NCI-H1092 treated with DMSO at 0.1 percent for 48 hours (cell line): ENCODE measurements at places on chromosomes 16 and 17.

DNA sequence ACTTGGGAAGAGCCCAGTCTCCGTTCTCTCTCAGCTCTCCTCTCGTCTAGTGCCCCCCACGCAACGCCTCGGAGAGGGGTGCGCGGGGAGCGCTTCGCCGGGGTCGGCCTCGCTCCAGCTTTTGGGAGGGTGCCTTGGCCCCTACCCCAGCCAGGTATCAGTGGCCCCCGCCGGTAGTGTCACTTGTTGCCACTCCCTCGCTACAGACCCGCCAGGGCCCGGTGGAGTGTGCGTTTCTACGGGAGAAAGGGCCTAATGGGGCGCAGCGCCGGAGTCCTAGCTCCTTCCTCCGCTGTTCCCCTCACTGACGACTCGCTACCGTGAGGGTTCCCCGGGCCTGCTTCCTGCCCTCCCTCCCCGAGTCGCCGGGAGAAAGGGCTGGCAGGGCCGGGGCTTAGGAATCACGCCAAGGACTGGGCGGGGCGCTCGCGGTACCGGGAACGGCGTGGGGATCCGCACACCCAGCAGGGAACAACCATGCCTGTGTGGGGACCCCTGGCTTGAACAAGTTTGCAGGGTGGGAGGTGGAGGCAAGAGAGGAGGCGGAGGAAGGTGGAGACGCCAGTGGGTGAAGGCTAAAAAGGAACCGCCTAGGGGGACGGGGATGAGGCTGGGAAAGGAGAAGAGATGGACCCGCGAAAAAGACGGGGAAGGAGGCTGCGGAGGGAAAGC is 997 bp upstream of the CDH11 start:
- peak; percentile 28 for DNase-seq

DNA sequence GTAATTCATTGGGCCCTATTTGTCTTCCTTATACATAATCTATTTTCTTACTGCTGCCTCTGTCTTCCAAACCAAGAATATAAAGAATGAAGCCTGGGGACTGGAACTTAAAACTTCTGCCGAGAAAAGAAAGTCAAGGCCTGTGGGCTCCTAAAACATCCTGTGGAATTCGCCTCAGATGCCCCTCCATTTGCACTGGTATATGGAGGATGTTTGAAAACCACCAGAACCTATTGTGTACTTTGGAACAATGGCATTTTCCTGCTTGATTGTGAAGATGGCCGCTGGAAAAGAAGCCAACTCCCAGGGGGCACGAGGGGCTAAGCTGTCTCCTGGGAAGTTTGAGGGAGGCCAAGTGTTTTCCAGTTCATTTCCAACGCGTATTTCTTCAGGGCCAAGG is 122.4 kb downstream of the WWOX start:
- DNase-seq = no peak

- DNase-seq = no peak
These were observed 179.3 kb downstream of the SLC39A11 start for GRCh38 chr17:72913142-72913682.

- peak; percentile 75 for DNase-seq
These were observed at the start of gene NME2 for GRCh38 chr17:51166198-51166986. Gene NME2, plus strand, starts transcription at chr17:51166411. Its CDS starts 420 bp downstream, at chr17:51166831.

DNA sequence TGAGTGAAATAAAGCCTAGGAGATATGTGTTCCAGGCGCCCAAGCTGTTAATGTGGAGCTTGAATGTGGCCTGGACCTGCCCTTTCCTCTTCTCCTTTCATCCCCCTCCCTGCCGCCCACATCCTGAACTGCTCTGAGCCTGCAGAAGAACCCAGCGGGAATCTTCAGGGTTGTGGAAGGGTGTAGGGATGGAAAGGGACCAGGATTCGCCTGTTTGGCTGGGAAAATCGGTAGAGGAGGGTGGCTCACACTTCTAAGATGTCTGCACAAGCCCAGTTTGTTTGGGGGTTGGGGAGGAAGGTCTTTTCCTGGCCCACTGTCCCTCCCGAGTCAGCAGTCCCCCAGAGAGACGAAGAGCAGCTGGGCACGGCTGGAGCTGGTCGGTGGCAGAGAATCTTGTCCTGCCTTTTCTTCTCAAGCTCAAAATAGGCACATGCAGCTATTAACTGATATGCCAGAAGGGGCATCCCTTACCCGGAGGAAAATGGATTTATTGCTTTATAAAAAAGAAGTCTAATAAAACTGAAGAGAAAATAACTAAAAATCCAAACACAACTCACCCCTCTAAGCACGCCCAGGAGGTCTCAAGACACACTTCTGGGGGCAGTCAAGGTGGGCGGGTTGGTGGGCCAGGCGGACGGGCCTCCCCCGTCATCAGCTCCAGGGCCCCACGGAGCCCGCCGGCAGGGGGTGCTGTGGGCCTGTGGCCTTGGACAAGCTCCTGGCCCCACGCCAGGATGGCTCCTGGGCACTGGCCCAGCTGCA is 11.5 kb upstream of the PITPNA start:
- peak; percentile 58 for DNase-seq

- DNase-seq = peak; percentile 19
These were observed 19.5 kb upstream of the RBFOX1 start for GRCh38 chr16:7313170-7313569.

DNA sequence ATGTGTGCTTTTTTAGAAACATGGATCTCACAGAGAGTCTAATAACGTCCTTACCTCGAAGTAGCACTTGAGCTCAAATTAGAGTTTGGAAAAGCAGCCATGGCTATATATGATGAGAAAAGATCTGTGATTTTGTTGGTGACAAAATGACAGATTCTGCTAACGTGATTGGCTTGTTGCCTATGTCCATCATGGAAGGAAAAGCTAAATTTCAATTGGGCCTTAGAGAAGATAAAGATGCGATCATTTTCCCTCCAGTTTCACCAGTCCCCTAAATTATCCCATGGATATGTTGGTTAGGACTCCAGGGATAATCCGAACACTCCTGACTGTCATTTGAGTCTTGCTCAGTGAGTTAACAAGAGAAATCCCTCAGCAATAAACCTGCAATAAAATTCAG is 175.8 kb downstream of the C16orf95 start:
- DNase-seq = peak; percentile 46

- no peak for DNase-seq
These were observed 6.0 kb downstream of the CA4 start for GRCh38 chr17:60155815-60156214.

DNA sequence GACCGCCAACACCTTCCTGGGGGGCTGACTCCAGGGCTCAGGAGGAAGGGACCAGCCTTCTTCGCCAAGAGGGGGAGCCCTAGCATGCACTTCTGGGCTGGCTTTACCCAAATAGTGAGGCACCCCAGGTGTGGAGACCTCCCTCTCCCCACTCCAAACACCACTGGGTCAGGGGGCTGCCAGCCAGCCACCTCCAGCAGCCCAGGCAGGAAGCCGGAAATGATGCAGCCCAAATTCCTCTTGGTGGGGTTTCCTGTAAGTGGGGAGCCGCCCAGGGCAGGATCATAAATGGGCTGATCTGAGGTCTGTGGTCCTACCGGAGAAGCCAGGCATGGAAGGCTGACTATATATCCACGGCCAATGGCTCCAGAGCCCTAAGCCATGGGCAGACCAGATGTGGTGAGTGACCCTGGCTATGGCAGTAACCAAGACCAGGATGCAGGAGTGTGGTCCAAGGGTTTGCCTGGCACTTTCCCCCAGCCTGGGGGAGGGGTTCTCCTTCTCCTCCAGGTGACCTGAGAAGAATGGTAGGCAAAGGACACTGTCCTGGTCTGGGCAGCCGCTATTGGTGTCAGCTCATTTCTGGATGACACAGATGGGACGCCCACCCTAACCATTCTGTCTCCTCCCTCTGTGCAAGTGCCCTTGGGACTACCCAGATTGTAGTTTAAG is 4.2 kb downstream of the GIT1 start:
- DNase-seq = no peak

DNA sequence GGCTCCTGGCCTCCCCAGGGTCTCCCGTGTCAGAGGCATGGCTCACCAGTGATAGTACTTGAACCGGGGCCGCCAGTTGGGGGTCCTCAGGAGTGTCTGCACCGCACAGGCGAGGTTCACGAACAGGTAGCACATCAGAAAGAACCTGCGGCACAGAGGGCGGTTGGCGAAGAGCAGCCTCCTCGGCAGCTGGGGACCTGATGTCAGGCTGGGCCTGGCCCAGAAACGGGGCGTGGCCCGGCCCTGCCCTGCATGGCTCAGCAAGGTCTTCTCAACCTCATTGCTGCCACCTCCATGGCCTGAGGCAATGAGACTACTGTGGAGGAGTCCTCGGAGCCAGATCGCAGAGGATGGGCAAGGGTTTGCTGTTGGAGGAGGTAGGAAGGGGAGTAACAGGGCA is 4.1 kb upstream of the LCAT start:
- no peak for DNase-seq

DNA sequence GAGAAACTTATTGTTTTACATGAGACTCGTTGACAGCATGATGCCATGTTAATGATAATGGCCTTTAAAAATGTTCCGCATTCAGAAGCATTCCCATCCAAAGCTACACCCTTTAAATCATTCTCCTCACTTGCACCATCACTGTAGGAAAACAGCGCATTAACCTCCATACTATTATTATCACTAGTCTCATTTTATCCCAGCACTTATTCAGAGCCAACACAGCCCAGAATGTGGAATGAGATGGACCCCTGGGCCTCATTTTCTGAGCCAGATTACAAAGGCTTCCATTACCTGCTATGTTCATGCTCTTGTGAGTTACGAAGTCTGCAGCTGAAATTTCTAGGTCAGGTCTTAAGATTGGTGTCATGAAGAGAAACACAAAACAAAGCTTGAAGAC is 159.4 kb downstream of the HS3ST3A1 start:
- DNase-seq = no peak

- DNase-seq = no peak
These were observed 7.6 kb downstream of the HDAC5 start for GRCh38 chr17:44115585-44116415.

DNA sequence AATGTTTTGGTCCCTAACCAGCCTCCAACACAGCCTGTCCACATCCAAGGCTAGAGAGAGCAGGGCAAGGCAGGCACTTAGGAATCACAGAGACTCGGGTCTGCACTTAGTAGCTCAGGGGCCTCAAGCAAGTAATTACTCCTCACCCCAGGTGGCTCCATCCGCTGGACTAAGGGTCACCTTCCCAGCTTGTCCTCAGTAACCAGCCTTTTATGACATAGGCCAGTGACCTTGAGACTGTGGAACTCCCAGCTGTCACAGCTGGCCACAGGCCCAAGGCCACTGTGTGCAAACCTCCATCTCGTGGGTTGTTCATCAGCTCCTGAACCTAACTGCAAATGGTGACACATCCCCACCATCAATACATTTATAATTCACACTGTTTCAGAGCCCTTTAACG is 68.6 kb downstream of the CDYL2 start:
- no peak for DNase-seq

DNA sequence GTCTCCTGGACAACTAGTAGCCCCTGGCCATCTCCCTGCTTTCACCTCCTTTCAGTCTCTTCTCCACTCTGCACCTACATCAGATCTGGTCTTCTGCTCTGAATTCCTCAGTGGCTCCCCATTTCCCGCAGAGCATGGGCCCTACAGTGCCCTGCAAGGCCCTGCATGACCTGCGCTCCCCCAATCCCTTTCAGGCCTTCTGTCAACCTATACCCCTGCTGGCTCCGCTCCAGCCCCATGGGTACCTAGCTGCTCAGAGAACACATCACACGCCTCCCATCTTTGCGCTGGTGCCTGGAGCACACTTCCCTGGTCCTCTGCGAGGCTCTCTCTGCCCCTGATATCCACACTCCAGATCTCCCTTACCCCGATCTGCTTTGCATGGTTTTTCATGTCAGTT is 145.2 kb downstream of the KATNIP start:
- DNase-seq = no peak
